ENCODE measurements at places on chromosomes 13 and 19.

- no peak for DNase-seq
These were observed 30.3 kb downstream of the USPL1 start for GRCh38 chr13:30647824-30648521.

DNA sequence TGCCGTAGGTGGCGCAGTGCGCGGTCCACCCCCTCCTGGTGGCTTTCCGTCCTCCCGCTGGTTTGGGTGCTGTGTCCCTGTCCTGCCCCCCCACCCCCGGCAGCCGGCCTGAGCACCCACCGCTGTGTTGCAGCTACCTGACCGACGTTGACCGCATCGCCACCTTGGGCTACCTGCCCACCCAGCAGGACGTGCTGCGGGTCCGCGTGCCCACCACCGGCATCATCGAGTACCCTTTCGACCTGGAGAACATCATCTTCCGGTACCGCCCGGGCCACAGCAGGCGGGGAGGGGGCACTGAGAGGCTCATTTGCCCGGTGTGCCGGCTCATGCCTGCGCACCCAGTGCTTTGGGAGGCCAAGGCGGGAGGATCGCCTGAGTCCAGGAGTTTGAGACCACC, 20.6 kb downstream of the GNA11 start:
- no peak for DNase-seq

DNA sequence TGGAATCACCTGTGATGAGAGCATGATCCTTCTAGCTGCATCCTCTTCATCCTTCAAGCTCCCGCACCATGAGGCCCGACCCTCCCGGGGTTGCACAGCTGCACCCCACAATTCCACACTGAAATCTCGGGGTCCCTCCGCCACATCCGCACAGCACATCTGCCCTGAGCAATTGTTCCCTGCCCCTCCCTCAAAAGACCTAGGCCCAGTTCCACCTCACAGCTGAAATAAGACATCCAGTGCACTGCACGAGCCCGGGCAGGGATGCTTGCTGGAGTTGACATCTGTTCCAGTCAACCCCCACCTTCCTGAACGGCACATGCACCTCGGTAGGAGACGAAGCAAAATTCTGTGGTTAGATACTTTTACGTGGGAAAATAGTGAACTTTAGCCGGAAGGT, 14.7 kb upstream of the SOX1 start:
- DNase-seq, result no peak

DNA sequence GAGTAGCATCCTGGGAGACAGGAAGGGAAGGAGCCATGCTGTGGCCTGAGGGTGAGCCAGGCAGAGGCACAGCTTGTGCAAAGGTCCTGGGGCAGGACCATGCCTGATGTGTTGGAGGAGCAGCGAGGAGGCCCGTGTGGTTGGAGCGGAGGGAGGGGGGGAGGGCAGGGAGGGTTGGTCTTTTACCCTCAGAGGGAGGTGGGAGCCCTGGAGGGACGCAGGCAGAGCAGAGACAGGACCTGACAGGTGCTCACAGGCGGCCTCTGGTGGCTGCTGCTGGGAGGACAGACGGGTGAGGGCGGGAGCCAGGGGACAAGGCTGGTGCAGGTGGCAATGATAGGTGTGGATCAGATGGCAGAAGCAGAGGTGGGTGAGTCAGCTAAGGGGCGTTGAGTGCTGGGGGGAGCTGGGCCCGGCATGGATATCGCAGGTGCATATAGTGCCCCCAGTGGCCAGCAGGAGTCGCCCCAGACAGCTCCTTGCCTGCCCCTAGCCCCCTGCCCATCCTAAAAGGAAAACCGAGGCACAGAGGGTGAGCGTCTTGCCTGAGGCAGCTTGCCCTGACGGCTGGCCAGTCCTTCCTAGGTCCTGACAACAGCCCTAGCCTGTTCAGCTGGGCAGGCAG, 9.8 kb upstream of the GNA15 start:
- peak; percentile 83 for DNase-seq

DNA sequence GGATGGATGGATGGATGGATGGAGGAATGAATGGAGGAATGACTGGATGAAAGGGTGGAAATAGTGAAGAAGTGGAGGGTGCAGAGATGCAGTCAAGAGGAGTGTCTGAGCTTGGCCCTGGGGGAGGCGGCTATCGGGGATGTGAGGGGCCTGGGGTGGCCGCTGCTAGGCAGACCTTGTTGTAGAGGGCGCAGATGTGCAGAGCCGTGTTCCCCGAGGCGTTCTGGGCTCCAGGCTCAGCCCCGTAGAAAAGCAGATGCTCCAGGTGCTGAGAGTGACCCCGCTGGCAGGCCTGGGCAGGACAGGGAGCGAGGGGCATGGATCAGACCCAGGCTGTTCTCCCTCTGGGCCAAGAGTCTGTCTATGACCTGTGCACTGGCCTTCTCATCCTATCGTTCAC, 8.4 kb downstream of the SHANK1 start:
- DNase-seq, result no peak

DNA sequence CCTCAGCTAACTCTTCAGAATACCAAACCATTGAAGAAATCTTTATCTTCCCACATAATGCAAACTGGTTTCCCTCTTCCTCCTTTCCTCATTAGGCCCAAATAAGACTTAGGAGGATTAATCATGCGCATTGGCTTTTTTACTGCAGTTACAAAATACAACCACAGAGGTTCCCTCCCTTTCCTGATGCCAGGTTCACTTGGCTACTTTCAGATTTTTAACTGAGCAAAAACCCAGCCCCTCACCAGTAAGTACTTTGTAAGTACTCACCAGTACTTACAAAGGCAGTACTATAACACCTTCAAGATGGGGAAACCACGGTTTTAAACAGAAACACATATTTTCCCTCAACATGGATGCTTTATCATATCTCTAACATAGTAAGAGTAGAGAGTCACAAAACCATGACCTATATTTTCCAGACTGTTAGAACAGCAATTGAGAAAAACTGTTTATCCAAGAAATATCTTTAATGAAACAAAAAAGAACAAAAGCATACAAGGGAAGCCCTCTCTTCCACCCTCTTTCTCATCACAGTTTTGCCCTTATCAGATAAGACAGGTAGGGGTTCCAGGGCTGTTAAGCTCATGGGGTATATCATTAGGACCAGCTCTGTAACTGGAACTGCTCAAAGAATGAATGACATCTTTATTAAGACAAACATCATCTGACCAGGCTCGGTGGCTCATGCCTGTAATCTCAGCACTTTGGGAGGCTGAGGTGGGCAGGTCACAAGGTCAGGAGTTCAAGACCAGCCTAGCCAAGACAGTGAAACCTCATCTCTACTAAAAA, 12.7 kb downstream of the FOXO1 start:
- DNase-seq, result no peak

GRCh38 chr19:23577501-23577900, 109.5 kb downstream of the ZNF675 start:
- no peak for DNase-seq

DNA sequence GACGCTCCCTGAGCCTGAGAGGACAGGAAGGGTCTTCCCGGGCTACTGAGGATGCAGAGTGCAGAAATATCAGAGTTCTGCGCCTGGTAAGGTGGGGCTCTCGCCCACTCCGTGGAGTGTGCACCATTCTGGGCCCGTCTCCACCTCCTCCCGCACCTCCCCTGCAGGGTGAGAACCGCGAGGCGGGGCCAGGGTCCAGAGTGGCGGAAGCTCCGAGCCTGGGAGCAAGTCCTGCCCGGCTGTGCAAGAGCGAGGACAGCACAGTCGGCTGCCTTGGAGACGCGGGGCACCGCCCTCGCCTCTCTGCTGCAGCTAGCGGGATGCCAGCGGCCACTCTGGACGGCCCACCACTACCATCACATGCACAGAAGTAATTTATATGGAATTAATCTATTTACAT, 2304.4 kb downstream of the PCDH9 start:
- DNase-seq, result no peak

DNA sequence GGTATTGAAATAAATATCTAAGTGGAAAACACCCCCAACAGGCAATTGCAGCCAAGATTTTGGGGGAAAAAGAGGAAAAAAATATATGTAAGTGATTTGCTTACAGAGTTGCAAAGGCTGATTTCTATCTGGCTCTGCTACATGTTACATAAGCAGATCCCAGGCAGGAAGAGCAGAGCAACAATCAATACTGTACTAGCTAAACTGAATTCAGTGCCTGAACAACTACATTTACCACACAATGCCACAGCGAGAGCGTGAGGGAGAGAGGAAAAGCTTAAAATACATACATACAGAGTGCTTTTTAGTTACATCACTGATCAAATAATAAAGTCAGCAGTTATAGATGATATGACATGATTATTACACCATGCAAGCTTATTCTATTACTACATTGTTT, 665.6 kb upstream of the ARGLU1 start:
- no peak for DNase-seq

GRCh38 chr13:28106976-28107375, 6.6 kb upstream of the FLT3 start:
- DNase-seq, result no peak

DNA sequence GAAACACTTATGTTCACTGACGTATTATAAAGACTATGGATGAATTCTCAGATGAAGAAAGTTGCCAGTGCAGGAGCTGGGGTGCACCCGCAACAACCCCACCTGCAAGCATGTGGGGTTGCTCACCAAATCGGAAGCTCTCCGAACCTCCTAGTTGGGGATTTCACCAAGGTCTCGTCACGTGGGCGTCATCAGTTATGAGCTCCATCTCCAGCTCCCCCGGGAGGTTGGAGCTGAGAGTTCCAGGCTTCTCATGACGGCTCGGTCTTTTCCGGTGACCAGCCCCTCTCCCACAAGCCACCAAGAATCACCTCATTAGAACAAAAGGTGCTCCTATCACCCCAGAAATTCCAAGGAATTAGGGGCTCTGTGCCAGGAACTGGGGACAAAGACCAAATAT, 46.1 kb upstream of the TUBGCP3 start:
- DNase-seq, result no peak

- DNase-seq, result no peak
These were observed 145.6 kb upstream of the FRY start for GRCh38 chr13:31885994-31886393.

DNA sequence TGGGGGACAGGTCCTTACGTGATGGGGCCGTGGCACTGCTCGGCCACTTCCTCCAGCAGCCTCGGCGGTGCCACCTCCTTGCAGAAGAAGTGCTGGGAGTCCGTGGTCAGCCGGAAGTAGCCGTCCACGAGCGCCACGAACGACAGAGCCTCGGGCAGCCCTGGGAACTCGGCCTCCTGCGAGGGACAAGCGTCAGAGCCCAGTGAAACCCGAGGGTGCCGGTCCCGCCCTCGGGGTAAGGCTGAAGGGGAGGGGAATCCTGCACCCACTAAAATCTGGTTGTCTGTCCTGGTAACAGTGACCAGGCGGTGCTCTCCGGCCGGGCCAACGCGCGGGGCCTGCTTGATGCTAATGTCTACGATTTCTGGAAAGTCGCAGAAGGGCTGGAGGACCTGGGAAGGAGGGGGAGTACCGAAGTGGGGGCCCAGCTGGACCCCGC, 6.4 kb downstream of the JAK3 start:
- no peak for DNase-seq

All from CD4-positive, alpha-beta T cell treated with Interleukin-17A for 4 hours (primary cell).